Midbrain (tissue), 1 donor: ENCODE measurements at places on chromosomes 1 and 21.

- DNase-seq, result no peak
These were observed 971 bp upstream of the GNG4 start for GRCh38 chr1:235650341-235651169.

GRCh38 chr1:21813542-21813941 is 1.5 kb downstream of the LDLRAD2 start:
- no peak for DNase-seq

DNA sequence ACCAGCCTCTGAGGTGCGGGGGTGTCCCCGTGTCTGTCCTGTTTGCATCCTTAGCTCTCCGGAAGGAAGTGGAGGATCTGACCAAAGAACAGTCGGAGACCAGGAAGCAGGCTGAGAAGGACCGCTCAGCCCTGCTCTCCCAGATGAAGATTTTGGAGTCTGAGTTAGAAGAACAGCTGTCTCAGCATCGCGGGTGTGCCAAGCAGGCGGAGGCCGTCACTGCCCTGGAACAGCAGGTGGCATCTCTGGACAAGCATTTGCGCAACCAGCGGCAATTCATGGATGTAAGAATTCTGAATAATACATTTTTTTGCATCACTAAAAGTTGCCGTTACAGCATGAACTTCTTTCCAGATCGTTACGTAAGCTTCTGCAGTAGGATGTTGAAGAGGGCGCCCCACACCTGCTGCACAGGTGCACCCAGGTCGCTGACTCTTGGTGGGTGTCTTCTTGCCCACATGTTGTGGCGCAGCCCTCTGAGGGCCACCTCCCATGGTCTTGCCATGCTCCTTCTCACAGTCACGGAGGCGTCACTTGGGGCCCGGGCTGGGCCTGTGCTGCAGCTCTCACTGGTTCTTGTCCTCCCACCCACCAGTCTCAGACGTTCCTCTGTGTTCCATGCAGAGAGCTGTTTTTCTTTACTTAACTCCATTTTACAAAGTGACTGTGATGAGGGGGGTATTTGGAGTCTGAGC is 61.3 kb upstream of the DIP2A start:
- no peak for DNase-seq

- DNase-seq, result no peak
These were observed 44.8 kb upstream of the SGIP1 start for GRCh38 chr1:66489151-66489550.

DNA sequence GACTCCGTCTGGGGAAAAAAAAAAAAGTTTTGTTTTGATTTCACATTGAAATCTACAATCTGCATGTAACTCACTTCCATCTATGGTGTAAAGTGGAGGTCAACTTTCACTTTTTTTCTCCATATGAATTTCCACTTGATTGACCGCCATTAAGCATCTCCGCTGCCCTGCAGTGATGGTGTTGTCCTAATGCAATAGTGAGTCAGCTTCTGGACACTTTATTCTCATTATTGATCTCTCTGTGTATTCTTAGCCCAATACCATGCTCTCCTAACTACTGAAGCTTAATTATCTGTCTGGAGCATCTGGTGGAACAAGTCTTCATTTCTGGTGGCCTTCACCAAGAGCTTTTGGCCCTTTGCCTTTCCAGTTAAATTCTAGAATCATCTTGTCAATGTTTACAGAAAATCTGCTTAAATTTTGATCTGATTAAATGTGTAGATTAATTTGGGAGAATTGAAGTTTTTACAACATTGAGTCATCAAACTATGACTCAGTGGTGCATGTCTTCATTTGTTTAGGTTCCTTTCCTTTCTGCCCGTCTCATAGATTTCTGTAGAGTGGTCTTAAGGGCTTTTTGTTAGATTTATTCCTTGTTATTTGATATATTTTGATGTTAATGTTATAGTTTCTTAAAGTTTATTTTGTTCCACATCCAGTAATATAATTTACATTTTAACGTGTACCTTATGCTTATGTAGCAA is 181.5 kb downstream of the PRDM2 start:
- no peak for DNase-seq

GRCh38 chr1:34379911-34380310 is 203.2 kb downstream of the C1orf94 start:
- no peak for DNase-seq

DNA sequence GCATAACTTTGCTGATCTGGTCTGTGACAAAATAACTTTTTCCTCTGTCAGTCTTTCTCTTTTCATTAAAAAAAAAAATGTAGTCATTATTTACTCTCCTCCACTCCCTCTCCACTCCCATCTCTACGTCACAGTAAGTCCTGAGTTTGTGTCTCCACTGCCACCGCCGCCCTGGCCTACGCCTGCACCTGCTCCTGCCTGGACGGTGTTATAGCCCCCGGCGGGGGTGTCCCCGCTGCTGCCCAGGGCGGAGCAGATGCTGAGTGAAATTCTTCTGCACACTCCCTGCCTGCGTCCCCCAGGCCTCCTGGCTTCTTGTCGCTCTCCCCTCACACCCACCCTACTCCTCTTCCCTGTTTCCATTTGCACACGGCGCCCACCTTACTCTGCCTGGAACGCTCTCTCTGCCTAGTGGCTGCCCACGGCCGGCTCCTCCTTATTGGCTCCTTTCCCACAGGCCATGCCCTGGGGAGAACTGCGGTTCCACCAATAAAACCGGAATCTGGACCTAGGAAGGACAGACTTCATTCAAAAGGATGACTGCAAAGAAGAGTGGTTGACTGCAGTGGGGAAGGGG is 55.2 kb upstream of the C1orf174 start:
- DNase-seq, result no peak

- DNase-seq, result peak; percentile 68
These were observed 9.5 kb downstream of the GPR37L1 start for GRCh38 chr1:202131956-202132821.

DNA sequence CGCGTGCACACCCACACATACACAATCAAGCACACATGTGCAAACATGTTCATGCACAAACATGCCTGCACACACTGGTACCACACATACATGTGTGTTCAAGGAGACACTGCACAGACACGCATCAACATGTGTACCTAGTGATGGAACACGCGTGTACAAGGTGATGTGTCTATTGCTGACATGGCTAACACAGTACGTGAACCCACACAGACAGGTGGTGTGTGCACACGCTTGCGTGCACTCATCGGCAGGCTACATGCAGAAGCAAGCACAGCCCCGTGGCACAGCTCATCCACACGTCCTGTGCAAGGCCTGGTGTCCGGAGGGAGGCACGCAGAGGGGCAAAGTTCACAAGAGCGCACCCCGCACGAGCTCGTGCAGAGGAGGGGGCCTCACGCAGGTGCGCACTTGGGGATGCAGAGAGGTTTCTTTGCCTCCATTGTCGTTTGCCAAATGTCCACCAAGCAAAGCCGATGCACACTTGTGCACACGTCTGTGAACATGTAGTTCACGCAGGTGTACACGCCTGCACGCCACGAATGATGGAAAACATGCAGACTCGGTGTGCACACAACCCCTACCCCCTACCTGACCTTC is 969 bp downstream of the ACAP3 start:
- no peak for DNase-seq

- no peak for DNase-seq
These were observed 543.0 kb upstream of the DAB1 start for GRCh38 chr1:57966751-57967406.

DNA sequence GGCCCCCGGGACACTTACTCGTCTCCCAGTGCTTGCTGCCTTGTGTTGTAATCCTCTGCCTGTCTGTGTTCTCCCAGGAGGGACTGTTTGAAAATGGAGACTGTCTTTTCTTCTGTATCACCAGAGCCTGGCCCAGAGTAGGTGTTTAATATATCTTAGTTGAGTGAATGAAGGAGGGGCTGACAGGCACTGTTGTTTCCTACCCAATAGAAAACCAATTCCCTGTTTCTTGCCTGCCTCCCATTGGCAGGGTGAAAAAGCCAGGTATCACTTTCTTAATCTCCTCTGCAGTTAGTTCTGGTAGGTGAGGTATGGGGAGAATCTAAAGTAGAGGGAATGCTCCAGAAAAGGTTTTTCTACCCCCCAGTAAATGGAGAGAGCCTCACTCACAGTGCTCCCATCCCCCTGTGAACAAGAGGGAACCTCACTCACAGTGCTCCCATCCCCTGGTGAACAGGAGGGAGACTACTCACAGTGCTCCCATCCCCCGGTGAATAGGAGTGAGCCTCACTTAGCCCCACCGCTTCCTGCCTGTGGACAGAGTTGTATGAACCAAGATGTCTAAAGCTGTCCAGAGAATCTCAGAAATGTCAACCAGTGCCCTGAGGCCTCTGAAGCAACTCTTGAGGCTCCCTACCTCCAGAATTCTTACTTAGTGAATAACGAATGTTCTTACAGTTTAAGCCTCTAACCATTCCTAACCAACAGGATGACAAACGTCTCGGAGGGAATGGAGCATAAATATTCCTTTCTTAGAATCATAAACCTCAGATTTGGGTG is at the start of gene GJA5:
Gene GJA5, minus strand, starts transcription at position 122 of the 780 bp plus-strand sequence. CDS start 1,364 bp downstream, outside the sequence.
- DNase-seq, result no peak

DNA sequence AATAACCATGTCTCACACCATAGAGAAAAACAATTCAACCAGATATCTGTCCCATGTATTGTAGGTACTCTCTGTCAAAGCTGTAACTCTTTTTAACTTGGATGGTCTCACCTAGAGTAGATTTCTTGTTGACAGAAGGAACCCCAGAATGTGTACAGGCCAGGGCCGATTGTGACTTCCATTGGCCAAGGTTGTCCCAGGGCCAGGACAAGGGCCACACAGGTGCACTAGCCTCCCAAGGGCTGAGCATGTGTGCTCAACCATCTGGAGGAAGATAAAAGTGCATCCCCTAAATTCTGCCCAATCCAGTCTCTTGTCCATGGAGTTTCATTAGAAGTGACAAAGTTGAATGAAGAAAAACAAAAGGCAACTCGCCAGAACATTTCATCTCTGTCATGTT is 51.8 kb downstream of the SETD4 start:
- no peak for DNase-seq

GRCh38 chr1:235809688-235810397 is 56.9 kb downstream of the LYST start:
- no peak for DNase-seq

DNA sequence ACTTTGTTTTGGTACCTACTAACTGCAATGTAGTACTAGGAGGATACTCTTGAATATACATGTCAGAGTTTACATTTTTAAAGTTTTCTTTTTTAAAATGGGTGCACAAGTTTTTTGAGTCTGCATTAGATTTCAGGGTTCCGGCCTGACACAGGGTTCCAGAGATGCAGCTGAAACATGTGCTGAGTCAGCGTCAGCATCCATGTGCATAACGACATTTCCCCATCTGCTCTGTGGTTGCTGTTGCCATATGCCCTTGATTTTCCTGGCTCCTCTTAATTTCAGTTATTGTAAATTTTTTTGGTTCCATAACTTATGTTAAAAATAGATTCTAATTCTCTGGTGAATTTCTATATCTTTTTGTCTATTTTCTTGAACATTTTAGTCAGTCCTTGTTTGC is 12.3 kb upstream of the METTL13 start:
- no peak for DNase-seq

DNA sequence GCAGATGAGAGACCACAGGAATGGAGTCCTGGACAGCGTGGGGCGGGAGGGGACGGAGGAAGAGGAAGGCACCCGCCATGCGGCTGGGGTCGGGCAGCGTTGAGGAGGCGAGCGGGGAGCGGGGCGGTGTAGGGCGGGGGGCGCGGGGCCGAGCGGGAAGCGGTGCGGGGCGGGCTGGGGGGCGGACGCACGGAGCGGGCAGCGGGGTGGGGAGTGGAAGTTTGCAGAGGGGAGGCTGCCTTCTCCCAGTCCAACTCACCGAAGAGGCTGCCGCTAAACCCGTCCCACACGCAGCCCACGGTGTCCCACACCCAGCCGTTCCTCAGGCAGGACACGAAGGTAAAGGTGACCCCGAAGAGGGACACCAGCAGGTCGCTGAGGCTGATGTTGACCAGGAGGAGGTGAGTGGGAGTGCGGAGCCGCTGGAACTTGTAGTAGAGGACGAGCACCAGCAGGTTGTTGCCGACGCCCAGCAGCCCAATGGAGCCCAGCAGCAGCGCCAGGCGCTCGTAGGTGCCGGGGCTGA is 483 bp downstream of the CHML start:
- no peak for DNase-seq

GRCh38 chr1:244918421-244919319 is 54.3 kb upstream of the HNRNPU start:
- DNase-seq, result peak; percentile 34

DNA sequence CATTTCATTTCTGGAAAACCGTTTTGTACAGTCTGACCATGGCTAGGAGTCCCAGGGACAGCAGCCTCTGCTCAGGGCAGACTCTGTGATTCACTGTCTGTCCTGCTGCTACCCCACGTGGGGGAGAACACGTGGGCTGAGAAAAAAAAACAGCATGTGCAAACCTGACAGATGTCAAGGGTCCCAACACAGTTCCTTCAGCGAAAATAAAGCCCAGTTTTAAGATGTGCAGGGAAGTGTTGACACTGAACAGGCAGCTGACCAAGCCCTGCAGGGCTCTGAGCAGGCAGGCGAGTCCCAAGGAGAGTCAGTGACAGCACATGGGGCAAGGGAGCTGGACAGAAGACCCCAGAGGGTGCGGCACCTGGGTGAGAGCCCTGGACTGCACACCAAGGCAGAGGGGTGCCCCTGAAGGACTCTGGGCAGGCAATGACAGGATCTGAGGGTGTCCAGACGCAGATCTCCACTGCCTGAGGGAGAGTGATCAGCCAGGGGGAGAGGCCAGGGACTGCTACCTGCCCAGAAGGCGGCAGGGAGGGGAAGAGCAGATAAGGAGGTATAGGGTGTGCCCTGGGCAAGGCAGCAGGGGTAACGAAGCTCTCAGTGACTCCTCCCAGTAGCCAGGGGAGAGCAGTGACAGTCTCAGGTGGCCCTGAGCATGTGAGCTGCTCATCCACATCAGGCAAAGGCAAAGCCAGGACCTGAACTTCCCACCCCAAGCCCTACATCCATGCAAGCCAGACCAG is 5.1 kb upstream of the SPATC1L start:
- peak; percentile 17 for DNase-seq

DNA sequence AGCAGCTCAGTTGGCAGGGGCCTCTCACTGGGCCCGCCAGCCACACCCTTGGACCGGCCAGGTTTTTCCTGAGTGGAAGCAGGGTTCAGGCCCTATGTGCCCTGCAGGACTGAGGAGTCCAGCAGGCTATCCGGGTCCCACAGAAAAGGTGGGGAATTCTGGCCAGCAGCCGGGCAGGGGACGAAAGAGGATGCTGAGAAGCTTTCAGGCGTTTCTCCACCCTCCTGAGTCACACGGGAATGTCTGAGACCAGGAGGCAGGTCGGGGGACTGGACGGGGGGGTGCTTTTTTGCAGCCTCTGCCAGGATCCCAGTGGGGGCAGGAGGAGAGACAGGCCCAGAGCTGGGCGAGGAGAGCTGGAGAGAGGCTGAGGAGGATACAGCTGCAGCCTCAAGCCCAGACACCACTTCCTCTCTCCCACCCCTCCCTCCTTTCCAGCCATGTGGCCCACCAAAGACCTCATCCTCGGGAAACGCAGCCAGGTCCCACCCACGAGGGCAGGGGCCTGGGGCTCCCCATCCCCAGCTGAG is 105.4 kb downstream of the SPSB1 start:
- DNase-seq, result no peak

- DNase-seq, result no peak
These were observed 31.4 kb downstream of the IFI16 start for GRCh38 chr1:159040893-159041724.

DNA sequence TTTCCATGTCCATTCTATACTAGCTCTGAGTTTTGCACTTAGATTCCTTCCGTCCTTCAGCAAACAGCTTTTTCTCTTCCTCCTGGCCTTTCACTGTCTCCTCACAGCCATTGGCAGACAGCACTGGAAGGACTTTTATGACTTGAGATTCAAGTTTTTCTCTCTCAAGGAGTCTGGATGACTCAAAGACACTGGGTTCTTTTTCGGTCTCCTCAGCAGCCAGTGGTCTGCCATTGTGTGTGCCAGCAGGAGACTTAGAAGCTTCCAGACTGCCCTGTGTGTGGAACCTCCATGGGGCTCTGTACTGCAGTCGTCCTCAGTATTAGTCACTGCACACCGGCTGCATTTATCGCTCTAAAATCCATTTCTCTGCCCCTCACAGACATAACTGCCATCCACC is 30.5 kb downstream of the NTNG1 start:
- DNase-seq, result peak; percentile 15
